ENCODE measurements at places on chromosomes 2 and 18.

DNA sequence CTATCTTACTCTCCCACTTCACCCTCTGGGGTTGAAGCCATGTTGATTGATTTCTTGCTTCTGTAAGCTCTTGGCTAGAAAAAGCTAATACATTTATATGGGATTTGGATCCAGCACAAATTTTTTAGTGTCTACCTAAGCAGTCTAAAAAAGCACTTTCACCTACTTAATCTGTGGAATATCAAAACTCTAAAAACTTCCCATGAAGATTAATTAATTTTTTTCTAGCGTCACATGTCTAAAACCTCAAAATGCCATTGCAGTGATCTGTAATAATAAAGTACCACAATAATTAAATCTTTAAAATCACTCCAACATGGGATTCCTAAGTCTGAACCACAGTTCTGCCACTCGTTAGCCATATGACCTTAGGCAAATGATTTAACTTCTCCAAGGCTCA, 180.1 kb downstream of the EN1 start:
- DNase-seq: no peak

GRCh38 chr2:27996156-27996922, 105.8 kb downstream of the BABAM2 start:
- no peak for DNase-seq

GRCh38 chr2:147182260-147182659, 662.6 kb upstream of the ACVR2A start:
- DNase-seq: peak; percentile 15

GRCh38 chr2:152598975-152599759, 118.1 kb downstream of the PRPF40A start:
- no peak for DNase-seq

DNA sequence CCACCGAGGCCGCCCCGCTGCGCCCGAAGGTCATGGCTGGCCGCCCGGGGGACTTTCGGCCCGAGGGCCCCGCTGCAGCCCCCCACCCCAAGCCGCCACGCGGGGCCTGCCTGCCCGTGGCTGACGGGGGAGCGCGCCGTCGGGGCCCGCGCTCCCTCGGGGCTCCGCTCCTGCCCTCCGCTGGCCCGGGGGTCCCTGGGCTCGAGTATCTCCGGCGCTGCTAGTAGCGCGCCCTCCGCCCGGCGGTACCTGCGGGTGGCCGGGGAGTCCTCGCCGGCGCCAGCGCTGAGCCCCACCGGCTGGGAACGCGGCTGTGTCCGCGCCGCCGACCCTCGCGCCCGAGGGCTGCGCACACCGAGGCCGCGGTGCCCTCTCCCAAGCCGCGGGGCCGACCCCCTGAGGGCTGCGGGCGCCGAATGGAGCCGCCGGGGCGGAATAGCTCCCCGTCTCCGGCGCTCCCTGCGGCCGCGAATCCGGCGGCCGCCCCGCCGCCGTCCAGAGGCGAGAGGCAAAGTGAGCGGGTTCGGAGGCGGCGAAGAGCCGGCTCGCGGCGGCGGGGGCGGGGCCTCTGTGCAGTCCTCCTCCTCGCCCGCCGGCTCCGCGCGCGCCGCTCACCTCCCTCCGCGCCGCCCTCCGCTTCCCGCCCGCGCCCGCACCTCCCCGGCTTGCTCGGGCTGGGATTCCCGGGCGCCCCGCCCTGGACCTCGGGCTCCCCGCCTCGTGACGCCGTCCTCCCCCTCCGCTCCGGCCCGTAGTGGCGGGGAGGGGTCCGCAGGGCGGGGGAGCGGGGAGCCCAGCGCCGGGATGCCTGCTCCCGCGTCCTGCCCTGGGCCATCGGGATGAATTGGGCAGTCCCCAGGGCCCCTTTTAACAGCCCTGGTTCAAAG, at the start of gene KCNG3:
TSS of gene KCNG3 (minus strand) at position 515 of the 887 bp plus-strand sequence. CDS start at position 34, 481 bp downstream.
- peak; percentile 68 for DNase-seq
